ENCODE measurements at places on chromosomes 12 and 14.

DNA sequence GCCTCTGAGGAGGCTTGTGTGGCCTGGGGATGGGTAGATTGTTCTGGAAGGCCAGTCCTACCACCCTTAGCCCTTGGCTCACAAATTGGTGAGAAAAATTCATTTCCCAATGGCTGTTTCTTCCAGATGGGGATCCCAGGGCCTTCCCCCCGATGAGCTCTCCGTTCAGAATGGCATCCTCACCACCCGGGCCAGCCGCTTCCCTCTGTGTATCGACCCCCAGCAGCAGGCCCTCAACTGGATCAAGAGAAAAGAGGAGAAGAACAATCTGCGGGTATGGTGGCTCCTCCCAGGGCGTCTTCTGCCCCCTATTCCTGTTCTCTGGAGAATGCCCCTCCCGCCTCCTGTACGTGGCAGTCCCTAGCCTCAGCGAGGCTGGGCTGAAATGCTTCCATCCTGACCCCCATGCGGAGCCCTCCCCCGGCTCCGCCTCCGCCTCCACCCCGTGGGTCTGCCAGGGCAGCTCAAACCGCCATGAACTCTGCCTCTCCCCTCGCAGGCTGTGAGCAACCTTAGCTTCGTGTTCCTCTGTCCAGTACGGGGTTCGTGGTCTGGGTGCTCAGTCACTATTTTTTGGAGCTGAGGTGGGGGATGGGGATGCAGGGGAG, 57.8 kb downstream of the CCDC92 start:
- no peak for DNase-seq

- DNase-seq = no peak
These were observed 6.2 kb upstream of the BIN2 start for GRCh38 chr12:51330186-51330585.

DNA sequence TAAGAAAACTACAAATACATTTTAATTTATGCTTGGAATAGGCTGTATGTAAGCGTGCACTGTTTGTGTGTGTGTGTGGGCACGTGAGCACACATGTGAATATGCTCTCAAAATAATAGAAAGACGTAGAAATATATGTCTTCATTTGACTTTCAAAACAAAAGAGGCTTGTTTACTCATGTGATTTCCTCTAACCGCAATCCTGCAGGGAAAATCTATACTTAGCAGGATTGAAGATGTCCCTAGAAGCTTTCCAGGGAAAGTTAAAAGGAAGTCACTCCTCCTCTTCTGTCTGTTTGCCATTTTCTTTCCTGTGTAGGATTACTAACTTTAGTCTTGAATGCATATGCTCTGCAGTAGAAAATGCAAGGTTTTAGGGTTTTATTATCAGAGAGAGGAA, 404.7 kb downstream of the MDGA2 start:
- DNase-seq = no peak

DNA sequence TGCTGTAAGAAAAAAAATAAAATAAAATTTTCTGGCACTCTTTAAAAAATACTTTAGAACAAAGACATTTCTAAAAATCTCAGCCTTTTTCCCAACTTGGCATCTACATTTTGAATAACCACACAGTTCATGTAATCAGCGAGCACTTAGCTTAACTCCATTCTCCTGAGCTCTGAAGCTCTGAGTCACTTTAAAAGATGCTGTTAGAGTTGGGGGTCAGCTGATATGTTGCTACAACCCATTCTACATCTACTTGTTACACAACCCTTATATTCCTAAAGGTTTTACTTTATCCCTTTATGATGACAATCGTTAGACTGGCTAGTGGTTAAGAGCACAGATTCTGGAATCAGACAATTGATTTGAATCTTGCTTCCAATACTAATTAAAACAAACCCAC, 48.3 kb downstream of the SLC41A2 start:
- no peak for DNase-seq

DNA sequence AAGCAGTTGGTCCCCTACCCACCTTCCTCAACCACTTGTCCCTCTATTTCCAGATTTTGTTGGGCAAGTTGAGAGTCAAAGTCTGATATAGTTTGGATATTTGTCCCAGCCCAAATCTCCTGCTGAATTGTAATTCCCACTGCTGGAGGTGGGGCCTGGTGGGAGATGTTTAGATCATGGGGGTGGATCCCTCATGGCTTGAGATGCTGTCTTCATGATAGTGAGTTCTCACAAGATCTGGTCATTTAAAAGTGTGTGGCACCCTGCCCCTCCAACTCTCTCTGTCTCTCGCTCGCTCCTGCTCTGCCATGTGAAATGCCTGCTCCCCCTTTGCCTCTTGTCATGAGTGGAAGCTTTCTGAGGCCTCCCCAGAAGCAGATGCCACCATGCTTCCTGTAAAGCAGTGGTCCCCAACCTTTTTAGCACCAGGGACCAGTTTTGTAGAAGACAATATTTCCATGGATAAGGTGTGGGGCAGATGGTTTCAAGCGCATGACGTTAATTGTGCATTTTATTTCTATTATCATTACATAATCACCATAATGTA, 37.3 kb upstream of the BCL11B start:
- no peak for DNase-seq

GRCh38 chr12:71208053-71208685, 50.4 kb upstream of the TSPAN8 start:
- no peak for DNase-seq

DNA sequence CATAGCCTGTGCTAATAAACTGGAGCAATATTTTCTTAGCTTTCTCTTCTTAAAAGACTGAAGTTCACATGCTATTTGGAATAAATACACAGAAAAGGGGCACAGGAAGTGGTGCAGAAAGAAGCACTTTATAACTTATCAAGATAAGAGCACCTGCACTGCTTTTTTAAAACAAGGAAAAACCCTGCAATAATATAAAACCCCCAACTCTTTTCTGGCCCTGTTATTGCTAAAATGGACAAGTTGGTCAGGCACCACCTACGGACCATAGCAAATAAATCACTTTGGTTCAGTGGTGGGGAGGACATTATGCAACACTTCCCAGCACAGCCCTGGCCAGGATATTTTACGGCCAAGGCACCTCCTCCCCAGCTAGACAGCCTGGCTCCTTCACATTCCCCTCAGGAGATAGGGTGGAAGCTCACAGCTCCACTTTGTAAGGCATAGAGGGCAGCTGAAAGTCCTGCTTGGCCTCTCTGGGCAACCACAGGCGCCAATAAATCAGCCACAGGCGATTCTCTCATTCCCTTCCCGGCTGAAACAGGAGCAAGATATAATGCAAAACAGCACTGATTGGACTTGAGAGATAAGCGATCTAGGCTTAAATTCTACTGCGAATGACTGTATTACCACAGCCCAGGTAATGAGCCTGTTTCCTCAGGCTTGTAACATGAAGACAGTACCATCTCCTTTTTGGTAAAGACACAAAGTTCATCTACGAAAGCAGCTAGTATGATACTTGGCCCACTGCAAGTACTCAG, 2.0 kb downstream of the ZBTB25 start:
- no peak for DNase-seq

- no peak for DNase-seq
These were observed 296.3 kb downstream of the CCDC91 start for GRCh38 chr12:28486521-28486920.

DNA sequence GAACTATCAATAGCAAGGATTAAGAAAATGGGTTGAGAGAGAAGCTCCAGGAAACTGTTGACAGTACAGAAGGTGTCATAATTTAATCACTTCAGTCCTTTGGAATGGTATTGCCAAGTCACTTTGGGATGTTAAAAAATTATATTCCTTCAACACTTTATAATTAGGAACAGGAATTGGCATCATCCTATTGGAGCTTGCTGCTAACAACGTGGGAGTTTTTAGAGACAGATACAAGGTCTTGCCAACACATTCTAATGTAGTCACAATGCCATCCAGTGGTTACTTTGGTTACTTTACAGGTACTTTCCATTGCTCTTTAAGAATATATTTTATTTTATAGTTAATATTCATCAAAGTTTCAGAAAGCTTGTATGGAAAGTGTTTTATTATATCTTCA, 310.1 kb downstream of the SYT1 start:
- no peak for DNase-seq

DNA sequence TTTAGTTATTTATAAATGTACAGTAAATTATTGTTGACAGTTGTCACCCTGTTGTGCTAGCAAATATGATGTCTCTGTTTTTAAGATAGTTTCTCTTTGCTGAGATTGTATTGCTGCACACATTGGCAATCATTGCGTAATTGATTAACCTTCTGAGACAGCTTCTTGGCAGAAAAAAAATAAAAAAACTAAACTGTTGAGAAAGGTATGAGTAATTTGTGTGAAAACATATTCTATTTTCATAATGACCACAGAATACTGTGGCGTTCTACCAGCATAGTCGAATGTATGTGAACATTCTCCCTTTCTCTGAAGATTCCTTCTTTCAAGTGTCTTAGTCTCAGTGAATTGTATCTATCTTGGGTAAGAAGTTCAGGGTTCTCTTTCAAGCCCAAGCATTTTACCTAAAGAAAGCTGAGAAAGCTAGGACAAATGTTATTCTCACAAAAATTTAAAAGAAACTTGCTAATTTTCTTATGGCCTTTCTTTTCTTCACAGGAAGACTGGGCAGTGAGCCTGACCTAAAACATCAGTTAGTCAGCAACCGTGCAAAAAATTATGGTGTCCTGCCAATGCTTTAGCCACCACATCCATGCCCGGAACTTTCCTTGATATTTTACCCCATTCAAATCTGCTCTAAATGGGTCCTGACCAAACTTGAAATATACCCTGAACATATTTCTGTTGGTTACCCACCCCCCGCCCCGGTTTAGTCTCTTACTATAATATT, 69.0 kb upstream of the REP15 start:
- DNase-seq = no peak

- no peak for DNase-seq
These were observed 82.3 kb downstream of the PLEKHG3 start for GRCh38 chr14:64786296-64787149.

- no peak for DNase-seq
These were observed 1.2 kb downstream of the VSIG10 start for GRCh38 chr12:118102609-118103008.

- no peak for DNase-seq
These were observed 36.7 kb upstream of the RMST start for GRCh38 chr12:97425802-97426491.

DNA sequence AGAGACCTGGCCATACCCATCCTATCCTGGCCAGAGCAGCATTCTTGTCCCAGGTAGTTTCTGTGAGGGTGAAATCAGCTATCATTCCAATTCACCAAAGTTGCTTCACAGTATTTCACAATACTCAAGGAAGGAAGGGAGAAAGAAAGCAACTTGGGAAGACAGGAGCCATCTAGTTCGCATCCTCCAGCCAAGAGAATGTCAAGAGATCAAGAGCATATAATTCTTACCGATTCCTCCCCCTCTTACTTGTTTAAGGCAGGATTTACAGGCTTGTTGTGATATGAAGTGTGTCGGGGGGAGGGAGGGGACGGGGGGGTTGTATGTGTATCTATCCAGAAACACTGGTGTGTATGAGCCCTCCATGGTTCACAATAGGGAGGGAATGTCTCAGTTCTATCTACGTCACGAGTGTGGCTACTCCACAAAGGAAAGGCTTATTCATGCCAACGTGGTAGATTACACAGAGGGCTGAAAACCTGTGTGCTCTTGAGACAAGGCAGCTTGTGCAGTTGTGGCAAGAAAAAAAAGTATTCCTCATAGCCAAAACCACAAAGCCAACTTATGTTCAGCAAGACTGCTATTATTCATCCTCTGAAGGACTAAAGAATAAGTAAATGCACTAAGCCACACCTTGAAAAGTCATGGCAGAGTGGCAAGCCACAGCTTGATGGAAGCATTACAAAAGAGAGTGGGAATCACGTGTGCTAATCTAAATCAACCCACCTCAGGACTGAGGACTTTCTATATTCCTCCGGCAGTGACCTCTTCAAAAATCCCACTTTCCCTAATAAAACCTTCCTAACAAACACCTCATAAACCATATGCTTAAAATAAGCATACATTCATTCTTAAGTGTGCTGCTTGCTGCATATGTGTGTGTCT, 35.0 kb downstream of the CORO1C start:
- DNase-seq = no peak

DNA sequence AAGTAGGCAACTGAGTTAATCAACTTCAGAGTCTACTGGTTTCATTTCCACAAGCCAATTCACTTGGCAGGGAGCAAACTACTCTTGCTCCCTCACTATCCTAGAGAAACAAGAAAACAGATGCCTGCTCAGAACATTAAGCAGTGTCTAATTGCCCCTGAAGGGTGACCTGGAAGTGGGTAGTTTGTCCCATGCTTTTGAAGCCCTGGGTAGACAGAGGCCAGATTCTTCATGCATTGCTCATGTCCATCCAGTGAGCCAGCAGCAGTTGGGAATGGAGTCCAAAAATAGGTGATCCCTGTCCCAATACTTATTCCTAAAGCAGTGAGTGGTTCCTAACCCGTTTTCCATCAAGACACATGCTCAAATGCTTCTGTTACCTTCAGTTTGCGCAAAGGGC, 48.8 kb downstream of the BICDL1 start:
- no peak for DNase-seq

GRCh38 chr12:19412844-19413243, 26.4 kb upstream of the AEBP2 start:
- DNase-seq = no peak

- no peak for DNase-seq
These were observed 99.2 kb downstream of the SCARB1 start for GRCh38 chr12:124764451-124764850.

GRCh38 chr12:26520869-26521268, 312.1 kb downstream of the ITPR2 start:
- no peak for DNase-seq

GRCh38 chr12:72179841-72180240, 92.3 kb upstream of the TRHDE start:
- no peak for DNase-seq

Data from nucleus accumbens (tissue), 56 donors.